ENCODE measurements at places on chromosomes 6 and 20. TPM values are rescaled to one million over a fixed set of nuclear protein-coding genes. Genes with fewer than 3 reads are reported as not detected.
A peak's percentile ranks its signal among the peaks of the same experiment; 100 is the strongest.

NKX2-2 gene
- total RNA-seq: not detected

WFDC12 gene
- total RNA-seq: not detected

GRCh38 chr6:107820338-107821261, 3.5 kb downstream of the SCML4 start:
- peak; percentile 23 for DNase-seq

GRCh38 chr20:40680161-40680959, 8.7 kb downstream of the MAFB start:
- no peak for DNase-seq

DNA sequence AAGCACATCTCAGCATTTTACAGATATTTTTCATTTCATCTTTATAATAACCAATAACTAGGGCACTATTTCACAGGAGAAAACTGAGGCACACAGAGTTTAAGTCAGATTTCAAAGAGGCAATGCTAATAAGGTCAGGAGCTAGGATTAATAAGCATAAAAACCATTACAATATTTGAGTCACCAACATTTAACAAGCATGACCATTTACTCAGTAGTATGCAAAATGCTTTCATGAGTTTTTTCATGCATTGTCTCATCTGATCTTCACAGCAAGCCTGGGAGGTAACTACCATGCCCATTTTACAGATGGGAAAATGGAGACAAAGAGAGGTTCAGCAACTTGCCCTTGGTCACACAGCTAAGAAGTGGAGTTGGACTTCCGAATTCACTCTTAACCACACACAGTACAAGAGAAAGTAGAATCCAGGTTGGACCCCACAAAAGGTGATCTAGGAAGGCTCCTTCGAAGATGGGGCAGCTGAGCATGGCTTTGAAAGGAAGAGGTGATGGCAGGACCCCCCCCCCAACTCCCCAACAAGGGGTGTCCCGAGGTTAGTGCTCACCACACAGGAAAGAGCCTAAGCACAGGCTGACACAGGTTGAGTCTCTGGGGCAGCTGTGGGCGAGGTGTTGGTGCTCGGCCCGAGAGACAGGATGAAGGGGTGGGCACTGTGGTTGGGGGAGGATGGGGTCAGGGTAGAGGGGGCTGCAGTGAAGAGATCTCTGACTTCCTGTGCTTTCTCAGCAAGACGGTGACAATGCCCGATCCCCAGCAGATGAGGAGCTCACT, 108.8 kb downstream of the PREX1 start:
- no peak for DNase-seq

- DNase-seq: peak; percentile 76
Observed at GRCh38 chr6:30615219-30615957, 1.7 kb downstream of the PPP1R10 start.

GRCh38 chr6:160992061-160992979, 751 bp downstream of the MAP3K4 start:
- peak; percentile 78 for DNase-seq

GRCh38 chr6:24251339-24251738, 106.5 kb downstream of the DCDC2 start:
- DNase-seq: no peak

- DNase-seq: no peak
Observed at GRCh38 chr6:23940466-23940865, 185.5 kb upstream of the NRSN1 start.

GRCh38 chr6:134049586-134049985, 2.8 kb downstream of the SLC2A12 start:
- no peak for DNase-seq

DNA sequence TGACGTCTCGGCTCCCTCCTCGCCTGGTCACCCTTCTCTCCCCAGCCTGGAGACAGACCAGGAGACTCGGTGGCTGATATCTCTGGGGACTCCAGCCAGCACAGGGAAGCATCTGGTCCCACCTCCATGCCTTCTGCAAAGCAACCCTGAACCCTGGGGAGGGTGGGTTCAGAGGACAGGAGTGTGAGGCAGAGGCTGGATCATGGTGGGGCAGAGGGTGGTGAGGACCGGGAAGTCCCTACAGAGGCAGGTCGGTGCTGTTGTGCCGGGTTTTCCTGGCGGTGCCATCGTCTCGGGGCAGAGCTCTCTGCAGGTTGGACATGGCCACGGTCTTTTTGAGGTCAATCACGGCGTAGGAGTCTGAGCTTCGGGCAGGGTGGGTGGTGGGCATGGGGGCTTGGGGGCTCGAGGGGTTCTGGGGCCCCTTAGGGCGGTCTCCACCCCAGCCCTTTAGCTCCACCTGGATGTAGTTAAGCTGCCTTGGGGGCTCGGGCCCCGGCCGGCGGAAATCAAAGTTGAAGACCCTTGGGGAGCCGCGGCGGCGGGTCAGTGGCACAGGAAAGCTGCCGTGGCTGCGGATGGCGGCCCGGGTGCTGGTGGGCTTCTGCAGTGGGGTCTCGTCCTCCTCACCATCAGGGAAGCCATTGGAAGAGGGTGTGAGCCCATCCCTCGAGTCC, 9.2 kb downstream of the FRS3 start:
- DNase-seq: no peak

- DNase-seq: no peak
Observed at GRCh38 chr20:45044601-45045000, 56.3 kb downstream of the KCNS1 start.

DNA sequence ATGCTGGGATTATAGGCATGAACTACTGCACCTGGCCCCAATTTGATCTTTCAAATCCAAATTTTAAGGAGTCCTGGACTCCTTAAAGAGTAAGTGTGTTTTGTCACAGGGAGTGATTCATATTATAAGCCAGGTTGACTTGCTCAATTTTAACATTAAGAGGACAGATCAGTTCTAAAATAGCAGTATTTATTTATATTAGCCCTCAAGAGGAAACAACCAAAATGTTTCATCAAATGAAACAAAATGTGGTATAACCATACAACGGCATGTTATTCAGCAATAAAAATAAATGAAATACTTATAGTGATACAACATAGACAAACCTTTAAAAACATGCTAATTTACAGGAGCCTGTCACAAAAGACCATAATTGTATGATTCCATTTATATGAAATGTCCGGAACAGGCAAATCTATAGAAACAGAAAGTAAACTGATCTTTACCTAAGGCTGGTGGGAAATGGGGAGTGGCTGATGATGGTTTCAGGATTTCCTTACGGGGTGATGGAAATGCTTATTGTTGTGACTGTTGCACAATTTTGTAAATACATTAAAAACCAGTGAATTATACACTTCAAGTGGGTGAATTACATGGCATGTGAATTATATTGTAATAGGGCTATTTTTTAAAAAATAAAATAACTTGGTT, 637.4 kb downstream of the MMUT start:
- DNase-seq: no peak

- DNase-seq: no peak
Observed at GRCh38 chr20:39778431-39778830, 816.3 kb downstream of the DHX35 start.

DNA sequence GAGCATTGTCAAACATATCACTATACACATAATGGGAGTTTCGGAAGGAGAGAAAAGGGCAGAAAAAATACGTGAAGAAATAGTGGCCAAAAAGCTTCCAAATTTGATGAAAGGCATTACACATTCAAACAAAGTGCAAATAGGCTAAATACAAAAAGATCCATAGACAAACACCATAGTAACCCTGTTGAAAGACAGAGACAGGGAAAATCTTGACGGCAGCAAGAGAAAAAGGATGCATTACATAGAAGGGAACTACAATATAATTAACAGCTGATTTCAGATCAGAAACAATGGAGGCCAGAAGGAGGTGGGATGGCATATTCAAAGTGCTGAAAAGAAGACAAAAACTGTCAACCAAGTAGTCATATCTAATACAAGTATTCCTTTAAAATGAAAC, 170.8 kb downstream of the MRPL14 start:
- DNase-seq: no peak

- DNase-seq: peak; percentile 67
Observed at GRCh38 chr6:138007014-138007472, 100.2 kb downstream of the PERP start.

DNA sequence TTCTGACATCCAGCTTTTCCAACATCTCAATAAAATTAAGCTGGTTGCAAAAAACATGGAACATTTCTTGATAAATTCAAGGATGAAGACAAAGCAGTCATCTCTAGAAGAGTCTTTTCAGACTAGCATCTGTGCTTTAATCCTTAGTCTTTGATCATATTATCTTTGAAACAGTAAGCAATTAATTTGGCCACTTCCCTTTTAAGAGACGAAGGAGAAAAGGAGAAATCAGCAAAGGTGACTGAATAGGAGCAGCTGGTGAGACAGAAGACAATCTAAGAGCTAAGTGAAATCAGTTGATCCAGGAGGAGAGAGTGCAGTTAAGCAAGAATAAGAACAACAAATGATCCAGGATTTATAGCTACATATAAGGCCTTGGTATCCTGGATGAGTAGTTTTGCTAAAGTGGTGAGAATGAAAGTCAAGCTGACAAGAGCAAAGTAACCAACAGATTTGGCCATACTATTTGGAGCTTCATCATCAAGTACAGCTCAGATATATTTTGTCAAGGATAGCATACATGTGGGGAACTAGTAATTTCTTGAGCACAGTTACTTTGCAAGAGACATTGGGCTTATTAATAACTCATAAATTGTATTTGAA, 215.5 kb downstream of the ADGB start:
- DNase-seq: no peak

Measured in neural progenitor cell (in vitro differentiated cells).